T-helper 17 cell (primary cell): ENCODE measurements at places on chromosomes 2 and 18.
A peak's percentile ranks its signal among the peaks of the same experiment; 100 is the strongest.

GRCh38 chr2:222909286-222909685 is 48.5 kb downstream of the ACSL3 start:
- H3K27me3 ChIP-seq, result no peaks in the 10 kb centered on the region
- H3K4me3 ChIP-seq, result no peak overlapping the region
- no peaks in the 10 kb centered on the region for H3K36me3 ChIP-seq

- no peaks in the 10 kb centered on the region for H3K36me3 ChIP-seq
- DNase-seq, result no peak
- no peak overlapping the region for H3K4me3 ChIP-seq
Observed at GRCh38 chr2:136990316-136990715, 225.0 kb downstream of the THSD7B start.

GRCh38 chr2:120820263-120820952 is 84.7 kb downstream of the GLI2 start:
- no peak overlapping the region for H3K27ac ChIP-seq
- no peaks in the 10 kb centered on the region for H3K36me3 ChIP-seq
- no peak for DNase-seq
- peak overlapping the region; percentile 21 for H3K4me3 ChIP-seq
- peaks cover 12% of the 10 kb centered on the region for H3K27me3 ChIP-seq

- no peaks in the 10 kb centered on the region for H3K27me3 ChIP-seq
- H3K4me3 ChIP-seq, result peak overlapping the region; percentile 96
- no peak for DNase-seq
- peaks cover 9% of the 10 kb centered on the region for H3K36me3 ChIP-seq
Observed at GRCh38 chr2:9631878-9632700, 1.3 kb upstream of the YWHAQ start.

DNA sequence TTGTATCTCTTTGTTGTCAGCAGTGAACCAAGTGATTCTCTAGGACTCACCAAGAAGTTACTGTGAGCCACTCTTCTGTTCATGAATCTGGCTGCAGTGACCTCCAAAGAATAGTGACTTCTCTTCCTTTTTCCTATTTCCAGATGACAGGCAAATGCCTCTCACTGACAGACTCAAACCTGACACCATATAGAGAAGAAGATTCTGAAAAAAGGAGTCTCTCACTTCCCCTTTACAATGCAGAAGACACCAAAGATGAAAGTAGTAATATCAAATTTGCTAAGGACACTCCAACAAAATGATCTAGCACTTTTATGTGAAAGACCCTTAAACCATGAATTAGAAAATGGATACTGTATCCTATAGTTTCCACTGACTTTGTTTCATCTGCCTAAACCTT is 44.4 kb upstream of the SETBP1 start:
- peaks cover 31% of the 10 kb centered on the region for H3K27me3 ChIP-seq
- H3K27ac ChIP-seq, result no peak overlapping the region
- no peak overlapping the region for H3K4me3 ChIP-seq
- H3K36me3 ChIP-seq, result peaks cover 2% of the 10 kb centered on the region
- no peaks in the 10 kb centered on the region for H3K4me1 ChIP-seq

GRCh38 chr18:56448751-56449150 is 189.6 kb downstream of the TXNL1 start:
- no peak overlapping the region for H3K4me3 ChIP-seq
- H3K4me1 ChIP-seq, result no peaks in the 10 kb centered on the region
- no peak for DNase-seq
- H3K36me3 ChIP-seq, result no peaks in the 10 kb centered on the region
